ENCODE measurements at places on chromosomes 6 and 20. TPM values are rescaled to one million over a fixed set of nuclear protein-coding genes. Genes with fewer than 3 reads are reported as not detected.

KCNK16 gene
- polyA plus RNA-seq = 57.1 TPM

CCNC gene
- polyA plus RNA-seq = 18.6 TPM

WASF1 gene
- polyA plus RNA-seq = 66.0 TPM

ENPP1 gene
- 0.36 TPM for polyA plus RNA-seq

ASIP gene
- not detected for polyA plus RNA-seq

HLA-DRB5 gene
- 2.6 TPM for polyA plus RNA-seq

HTR1E gene
- polyA plus RNA-seq = 1.1 TPM

COL10A1 gene
- not detected for polyA plus RNA-seq

KIAA1755 gene
- 9.8 TPM for polyA plus RNA-seq

TNF gene
- polyA plus RNA-seq = not detected

- no peak for DNase-seq
Observed at GRCh38 chr6:116073765-116074440, 13.2 kb upstream of the FRK start.

- no peak for DNase-seq
Observed at GRCh38 chr6:121382467-121383121, 48.3 kb upstream of the TBC1D32 start.

DNA sequence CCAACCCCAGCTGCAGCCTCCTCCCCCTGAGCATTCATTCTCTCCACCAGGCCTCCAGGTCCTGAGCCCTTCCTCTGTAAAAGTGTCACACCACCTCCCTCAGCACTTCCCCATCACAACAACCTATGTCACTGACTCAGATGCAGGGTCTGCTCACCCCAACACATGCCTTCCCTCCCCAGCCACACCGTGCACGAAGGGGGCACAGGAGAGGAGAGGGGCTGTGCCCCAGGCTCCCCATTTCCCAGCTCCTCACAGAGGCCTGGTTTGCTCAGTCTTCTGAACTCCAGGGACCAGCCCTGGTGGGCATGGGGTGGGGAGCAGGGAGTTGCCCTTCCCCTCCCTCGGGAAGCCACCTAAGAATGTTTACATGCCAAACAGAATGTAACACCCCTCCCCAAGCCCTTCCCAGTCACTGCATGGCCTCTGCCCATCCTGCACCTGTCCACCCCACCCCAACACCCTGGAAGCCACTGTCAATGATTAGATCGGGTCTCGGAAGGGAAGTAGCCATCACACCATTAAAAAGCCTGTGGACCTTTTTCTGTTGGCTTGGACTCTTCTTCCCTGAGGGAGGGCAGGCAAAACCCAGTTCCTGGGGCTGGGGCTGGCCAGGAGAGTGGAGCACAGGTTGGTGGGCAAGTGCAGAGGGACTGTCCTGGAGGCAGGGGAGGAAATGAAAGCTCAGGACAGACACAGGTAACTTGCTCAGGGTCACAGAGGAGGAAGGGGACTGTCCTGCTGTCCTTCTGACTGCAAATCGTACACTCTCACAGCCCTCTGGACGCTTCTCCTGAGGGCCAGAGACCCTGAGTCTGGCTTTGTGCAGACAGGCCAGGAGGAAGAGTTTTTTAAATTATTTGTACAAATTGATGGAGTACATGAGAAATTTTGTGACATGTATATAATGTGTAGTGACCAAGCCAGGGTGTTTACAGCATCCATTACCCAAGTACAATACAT, 10.1 kb upstream of the SLC22A7 start:
- no peak for DNase-seq

DNA sequence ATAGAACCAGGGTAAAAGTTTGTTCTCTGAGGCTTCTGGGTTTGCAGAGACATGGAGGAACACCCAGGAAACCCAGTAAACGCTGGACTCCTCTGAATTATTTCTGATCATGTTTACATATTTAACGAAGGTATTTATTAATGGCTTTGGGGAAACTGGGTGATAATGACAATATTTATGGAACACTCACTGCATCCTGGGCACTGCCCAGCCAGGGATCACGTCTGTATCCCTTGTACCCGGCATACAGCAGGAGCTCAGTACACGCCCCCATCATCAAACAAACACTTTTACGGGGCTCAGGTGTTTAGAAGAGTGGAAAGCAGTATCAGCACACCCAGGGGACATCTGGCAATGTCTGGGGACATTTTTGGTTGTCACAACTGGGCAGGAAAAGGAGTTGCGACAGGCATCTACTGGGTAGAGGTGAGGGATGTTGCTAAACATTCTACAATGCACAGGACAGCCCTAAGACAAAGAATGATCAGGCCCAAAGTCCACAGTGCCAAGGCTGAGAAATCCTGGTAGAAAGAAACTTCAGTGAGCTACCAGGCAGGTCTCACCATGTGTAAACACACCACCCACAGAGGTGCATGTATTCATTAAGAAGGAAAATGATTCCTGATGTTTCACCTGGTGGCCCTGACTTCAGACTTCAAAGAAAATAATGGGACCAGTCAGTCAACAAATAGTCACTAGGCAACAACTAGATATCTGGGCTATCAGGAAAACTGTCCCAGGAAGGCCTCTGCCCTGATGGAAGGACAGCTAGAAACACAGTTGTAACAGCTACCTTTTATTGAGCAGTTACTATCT, 35.3 kb downstream of the ZMYND8 start:
- no peak for DNase-seq

DNA sequence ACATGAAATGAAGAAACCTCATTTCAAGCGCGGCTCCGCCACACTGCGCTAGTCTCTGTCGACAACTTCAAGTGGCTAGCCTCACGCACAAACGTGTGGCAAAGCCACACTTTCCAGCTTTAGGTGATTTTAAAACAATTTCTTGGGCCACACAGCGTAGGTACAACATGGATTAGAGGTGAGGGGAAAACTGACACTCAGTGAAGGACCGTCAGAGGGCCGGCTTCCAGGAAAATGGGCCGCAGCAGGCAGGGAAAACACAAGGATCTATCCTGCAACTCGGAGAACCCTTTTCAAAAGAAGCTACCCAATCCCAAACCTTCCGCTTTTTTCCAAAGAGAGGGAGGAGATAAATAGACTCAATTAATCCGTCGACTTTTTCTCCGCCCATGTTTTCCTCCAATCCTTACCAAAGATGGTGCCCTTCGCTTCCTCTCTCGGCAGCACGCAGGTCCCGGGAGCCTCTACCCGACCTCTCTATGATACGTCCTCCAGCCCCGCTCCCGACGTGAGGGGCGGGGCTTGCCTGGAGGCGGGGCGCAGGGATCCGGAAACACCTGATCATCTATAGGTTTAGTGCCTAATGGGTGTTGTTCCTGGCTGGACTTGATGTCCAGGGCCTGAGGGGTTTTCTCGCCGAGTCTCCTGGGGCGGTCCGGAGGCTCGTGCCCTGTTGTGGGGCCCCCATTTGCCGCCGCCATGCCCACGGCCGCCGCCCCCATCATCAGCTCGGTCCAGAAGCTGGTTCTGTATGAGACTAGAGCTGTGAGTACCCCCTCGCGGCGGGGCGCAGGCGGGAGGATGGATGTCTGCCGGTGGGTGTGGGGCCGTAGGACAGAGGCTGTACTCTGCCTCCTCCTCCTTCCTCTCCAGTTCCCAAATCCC, at the start of the genes AK9 and FIG4:
Gene AK9 (minus strand): TSS at position 466 of the 885 bp plus-strand sequence. CDS start 15,457 bp downstream, outside the sequence.
Gene FIG4 (plus strand): TSS at position 560 of the 885 bp plus-strand sequence. CDS start 140 bp downstream, at position 700.
- DNase-seq = peak; percentile 97

- DNase-seq = peak; percentile 68
Observed at GRCh38 chr20:52899041-52899608, 73.0 kb upstream of the TSHZ2 start.

GRCh38 chr6:110939429-110940200, 18.9 kb upstream of the GTF3C6 start:
- no peak for DNase-seq

GRCh38 chr20:1803932-1804501, 91.2 kb upstream of the SIRPA start:
- no peak for DNase-seq

GRCh38 chr20:34748709-34749108, 44.6 kb downstream of the TP53INP2 start:
- peak; percentile 62 for DNase-seq

- peak; percentile 21 for DNase-seq
Observed at GRCh38 chr20:49186535-49187329, 1.4 kb downstream of the STAU1 start.

DNA sequence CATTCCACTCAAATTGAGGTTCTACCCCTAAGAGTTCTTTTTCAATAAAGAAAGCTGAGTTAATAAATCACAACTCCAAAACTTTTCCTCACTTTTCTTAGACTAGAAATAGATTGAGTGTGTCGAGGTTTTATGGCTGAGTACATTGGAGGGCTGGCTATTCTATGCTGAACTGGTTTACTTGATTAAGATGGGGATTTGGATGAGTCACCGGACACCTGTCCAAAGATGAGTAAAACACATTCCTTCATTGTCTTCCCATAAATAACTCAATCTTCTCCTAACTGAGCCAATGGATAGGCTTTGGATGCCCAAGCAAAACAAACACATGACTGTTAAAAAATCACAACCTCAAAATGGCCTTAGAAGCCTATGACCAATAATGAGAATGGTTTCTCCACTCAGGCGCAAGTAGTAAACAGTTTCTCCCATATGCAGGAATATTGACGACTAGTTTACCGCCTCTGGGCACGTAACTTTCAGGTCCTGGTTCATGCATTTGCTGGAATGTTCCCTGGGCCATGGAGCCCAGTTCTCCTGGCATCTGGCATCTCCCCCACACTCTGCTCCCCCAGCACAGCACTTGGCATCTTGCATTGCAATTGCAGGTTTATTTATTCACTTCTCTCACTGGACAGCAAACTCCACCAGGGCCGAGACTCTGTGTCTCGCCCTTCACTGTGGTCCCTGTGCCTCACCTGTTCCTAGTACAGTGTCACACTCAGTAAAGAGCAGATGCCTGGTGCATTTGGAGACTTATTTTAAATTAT, 43.9 kb downstream of the BCAS1 start:
- no peak for DNase-seq

GRCh38 chr20:48609491-48609978, 218.3 kb downstream of the PREX1 start:
- no peak for DNase-seq

DNA sequence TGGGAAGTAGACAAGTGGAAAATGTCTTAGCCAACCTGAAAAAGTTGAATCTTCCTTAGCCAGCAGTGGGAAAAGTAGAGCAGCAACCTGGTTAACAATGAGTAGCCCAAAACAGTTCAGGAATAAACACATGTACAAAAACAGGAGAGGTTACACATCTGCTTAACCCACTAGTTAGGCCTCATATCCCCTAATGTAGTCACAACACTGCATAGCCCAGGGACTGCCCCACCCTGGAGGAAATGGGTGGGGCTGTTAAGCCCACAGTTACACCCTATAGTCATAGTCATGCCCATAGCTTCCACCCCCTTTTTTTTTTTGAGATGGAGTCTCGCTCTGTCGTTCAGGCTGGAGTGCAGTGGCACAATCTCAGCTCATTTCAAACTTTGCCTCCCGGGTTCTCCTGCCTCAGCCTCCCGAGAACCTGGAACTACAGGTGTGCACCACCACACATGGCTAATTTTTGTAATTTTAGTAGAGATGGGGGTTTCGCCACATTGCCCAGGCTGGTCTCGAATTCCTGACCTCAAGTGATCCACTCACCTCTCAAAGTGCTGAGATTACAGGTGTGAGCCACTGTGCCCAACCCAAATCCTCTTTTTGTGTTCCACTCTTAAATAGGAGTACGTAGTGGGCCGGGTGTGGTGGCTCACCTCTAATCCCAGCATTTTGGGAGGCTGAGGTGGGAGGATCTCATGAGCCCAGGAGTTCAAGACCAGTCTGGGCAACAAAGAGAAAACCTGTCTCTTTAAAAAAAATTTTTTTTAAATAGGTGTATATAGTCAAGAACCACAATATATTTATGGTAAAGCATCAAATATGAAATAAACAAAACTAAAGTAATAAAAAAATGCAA, 24.5 kb downstream of the ILRUN start:
- DNase-seq = no peak

GRCh38 chr6:109165392-109165974, 70.2 kb downstream of the CEP57L1 start:
- peak; percentile 11 for DNase-seq

GRCh38 chr6:154767003-154767723, 33.9 kb downstream of the SCAF8 start:
- DNase-seq = peak; percentile 39

DNA sequence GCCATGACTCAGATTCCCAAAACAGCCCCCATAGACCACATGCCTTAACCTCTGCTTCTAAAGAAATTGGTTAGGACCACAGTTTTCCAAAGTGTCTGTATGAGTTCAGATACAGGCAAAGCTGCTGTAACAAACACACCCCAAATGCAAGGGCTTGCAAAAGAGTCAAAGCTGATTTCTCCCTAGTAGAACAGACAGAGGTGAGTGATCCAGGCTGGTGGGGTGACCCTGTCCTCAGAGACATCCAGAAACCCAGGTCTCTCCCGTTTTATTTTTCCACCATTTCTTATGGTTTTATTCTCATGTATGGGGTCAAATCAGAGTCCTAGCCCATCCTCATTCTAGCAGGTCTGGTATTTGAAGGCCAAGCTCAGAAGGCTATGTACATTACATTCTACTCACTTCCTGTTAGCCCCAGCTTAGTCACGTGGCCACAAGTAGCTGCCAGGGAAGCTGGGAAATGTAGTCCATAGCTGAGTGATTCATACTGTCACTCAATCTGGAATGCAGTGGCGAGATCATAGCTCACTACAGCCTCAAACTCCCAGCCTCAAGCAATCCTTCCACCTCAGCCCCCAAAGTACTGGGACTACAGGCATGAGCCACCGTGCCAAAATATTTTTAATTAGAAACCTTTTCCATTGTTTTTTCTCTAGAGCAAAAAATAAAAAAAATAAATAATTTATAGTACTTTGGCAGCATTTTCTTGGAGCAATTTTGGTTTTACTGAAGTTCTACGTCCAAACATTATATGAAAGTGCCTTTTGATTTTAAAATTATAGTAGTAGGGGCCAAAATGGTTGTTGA, 175.2 kb downstream of the ZMYND8 start:
- peak; percentile 24 for DNase-seq

DNA sequence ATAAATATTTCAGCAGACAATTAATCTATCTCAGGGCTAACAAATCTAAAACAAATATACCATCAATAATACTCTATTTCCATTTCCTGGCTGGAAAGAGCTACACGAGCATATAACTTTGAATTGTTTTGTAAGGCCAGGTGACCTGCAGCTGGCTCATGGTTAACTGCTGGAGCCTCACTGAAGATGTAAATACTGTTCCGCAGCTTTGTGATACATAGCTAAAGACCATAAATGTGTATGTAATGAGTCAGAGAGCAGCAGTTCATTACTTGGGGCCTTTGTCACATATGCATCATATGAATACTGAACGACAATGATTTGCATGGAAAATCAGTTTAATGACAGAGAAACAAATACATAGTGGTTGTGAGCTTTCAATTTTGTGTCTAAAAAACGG, 109.4 kb upstream of the CCN2 start:
- DNase-seq = no peak
